A549 treated with RU486 at 1 μM for 4 hours (cell line): ENCODE measurements at places on chromosomes 5 and 9. TPM values are rescaled to one million over a fixed set of nuclear protein-coding genes. Genes with fewer than 3 reads are reported as not detected.

The RACK1 gene
- total RNA-seq: 3,233 to 3,638 TPM (median 3,282 TPM) in 5 replicates

The SLC6A18 gene
- total RNA-seq: not detected in 5 replicates

The ZNF454 gene
- not detected in 5 replicates for total RNA-seq

The SLCO4C1 gene
- 0.01 TPM in 1 of 5 replicates, not detected in the others for total RNA-seq

The TNFSF15 gene
- 0.26 to 0.40 TPM (median 0.31 TPM) in 5 replicates for total RNA-seq

The SH3GL2 gene
- total RNA-seq: 0.05 to 0.49 TPM (median 0.13 TPM) in 5 replicates

The SLC27A6 gene
- total RNA-seq: not detected in 5 replicates

The INSL4 gene
- total RNA-seq: 13.9 to 18.0 TPM (median 15.5 TPM) in 5 replicates

The TMOD1 gene
- total RNA-seq: 2.3 to 3.3 TPM (median 2.6 TPM) in 5 replicates

The TXNDC8 gene
- not detected in 5 replicates for total RNA-seq

The VCAN gene
- 11.6 to 17.3 TPM (median 14.9 TPM) in 5 replicates for total RNA-seq

The OCLN gene
- total RNA-seq: 11.7 to 18.6 TPM (median 12.4 TPM) in 5 replicates

The BHMT gene
- total RNA-seq: 0.05 TPM in 1 of 5 replicates, not detected in the others

The SLC6A19 gene
- total RNA-seq: 0.04 TPM in 1 of 5 replicates, not detected in the others

The FBP2 gene
- total RNA-seq: 0.07 TPM in 1 of 5 replicates, not detected in the others

The RETREG1 gene
- 1.4 to 2.7 TPM (median 2.1 TPM) in 5 replicates for total RNA-seq

The FOXD4 gene
- total RNA-seq: 0.31 to 0.56 TPM (median 0.38 TPM) in 5 replicates

The CFAP77 gene
- total RNA-seq: 0.10 to 0.12 TPM (median 0.10 TPM) in 3 of 5 replicates, not detected in the others

The PCDHA12 gene
- 1.9 to 3.0 TPM (median 2.7 TPM) in 5 replicates for total RNA-seq

The FSTL4 gene
- 1.9 to 4.8 TPM (median 3.5 TPM) in 5 replicates for total RNA-seq

The AHRR gene
- total RNA-seq: 2.5 to 3.8 TPM (median 2.8 TPM) in 5 replicates

The LAMC3 gene
- 1.4 to 2.6 TPM (median 2.1 TPM) in 5 replicates for total RNA-seq

The PCDHGC4 gene
- not detected in 5 replicates for total RNA-seq

The C5orf63 gene
- total RNA-seq: 2.0 to 5.4 TPM (median 4.5 TPM) in 5 replicates

The KCNV2 gene
- total RNA-seq: not detected in 5 replicates

The TAF11L10 gene
- total RNA-seq: not detected in 5 replicates

The ANKRD55 gene
- not detected in 5 replicates for total RNA-seq

The TPPP gene
- total RNA-seq: 4.2 to 5.8 TPM (median 5.6 TPM) in 5 replicates

The BRINP1 gene
- 0.15 to 0.31 TPM (median 0.25 TPM) in 5 replicates for total RNA-seq

The HMGXB3 gene
- total RNA-seq: 25.2 to 31.7 TPM (median 29.2 TPM) in 5 replicates

The PDCD1LG2 gene
- total RNA-seq: 0.24 to 0.43 TPM (median 0.40 TPM) in 5 replicates

The SCGB3A2 gene
- not detected in 5 replicates for total RNA-seq

The ROPN1L gene
- total RNA-seq: 1.1 to 2.7 TPM (median 2.1 TPM) in 5 replicates

The KCNT1 gene
- not detected in 5 replicates for total RNA-seq

The DIRAS2 gene
- 0.02 TPM in 1 of 5 replicates, not detected in the others for total RNA-seq

The FBXO38 gene
- total RNA-seq: 17.5 to 21.9 TPM (median 19.4 TPM) in 5 replicates

The TIMD4 gene
- total RNA-seq: 0.76 to 1.8 TPM (median 1.3 TPM) in 5 replicates

The NMUR2 gene
- 0.08 to 0.14 TPM in 2 of 5 replicates, not detected in the others for total RNA-seq

The PCBD2 gene
- 10.6 to 12.1 TPM (median 11.2 TPM) in 5 replicates for total RNA-seq

The PCSK5 gene
- 0.81 to 1.2 TPM (median 1.0 TPM) in 5 replicates for total RNA-seq

The PLCXD3 gene
- total RNA-seq: 0.16 to 0.35 TPM (median 0.27 TPM) in 5 replicates

The NUTM2F gene
- total RNA-seq: not detected in 5 replicates

The EFNA5 gene
- total RNA-seq: 16.7 to 23.3 TPM (median 19.8 TPM) in 5 replicates

The HTR1A gene
- total RNA-seq: not detected in 5 replicates

The SOHLH1 gene
- not detected in 5 replicates for total RNA-seq

The PCDH12 gene
- total RNA-seq: not detected in 5 replicates
